ENCODE measurements at places on chromosomes 1 and 21.

DNA sequence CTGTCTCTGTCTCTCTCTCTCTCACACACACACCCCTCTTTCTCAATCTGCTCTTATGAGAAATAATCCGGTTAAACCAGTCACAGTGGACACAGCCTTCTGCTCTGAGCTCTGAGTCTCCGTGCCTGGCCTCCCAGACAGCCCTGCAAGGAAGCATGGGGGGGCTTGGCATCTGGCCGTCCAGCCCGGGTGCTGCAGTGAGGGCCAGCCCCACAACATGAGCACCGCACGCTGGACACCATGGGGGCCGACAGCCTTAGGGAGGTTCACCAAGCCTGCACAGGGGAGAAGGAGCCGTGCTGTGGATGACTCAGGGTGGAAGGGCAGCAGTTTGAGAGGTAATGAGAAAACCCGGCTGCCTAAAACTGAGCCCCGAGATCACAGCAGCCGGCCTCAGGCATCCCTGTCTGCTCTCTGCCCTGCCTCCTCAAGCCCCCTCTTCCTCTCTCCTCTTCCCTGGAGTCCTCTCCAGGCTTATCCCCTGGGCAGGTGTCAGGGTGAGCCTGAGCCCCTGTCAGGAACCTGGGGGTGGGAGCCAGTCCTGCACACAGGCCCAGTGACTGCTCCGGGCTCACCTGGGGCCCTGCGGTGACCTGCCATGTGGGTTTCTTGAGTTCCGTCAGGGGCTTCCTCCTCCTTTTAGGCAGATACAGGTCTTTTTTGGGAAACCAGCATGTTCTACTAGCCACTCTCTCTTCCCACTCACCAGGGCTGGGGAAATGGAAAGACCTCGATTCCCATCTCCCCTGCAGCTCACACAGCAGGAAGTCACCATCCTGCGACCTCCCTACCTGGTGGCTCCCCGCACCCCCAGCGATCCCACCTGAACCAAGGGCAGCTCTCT, 92.8 kb downstream of the ITPKB start:
- DNase-seq, result no peak

- DNase-seq, result no peak
These were observed 35.0 kb downstream of the FHAD1 start for GRCh38 chr1:15282038-15282437.

GRCh38 chr1:44545961-44546360, 128.3 kb downstream of the TMEM53 start:
- DNase-seq, result no peak

DNA sequence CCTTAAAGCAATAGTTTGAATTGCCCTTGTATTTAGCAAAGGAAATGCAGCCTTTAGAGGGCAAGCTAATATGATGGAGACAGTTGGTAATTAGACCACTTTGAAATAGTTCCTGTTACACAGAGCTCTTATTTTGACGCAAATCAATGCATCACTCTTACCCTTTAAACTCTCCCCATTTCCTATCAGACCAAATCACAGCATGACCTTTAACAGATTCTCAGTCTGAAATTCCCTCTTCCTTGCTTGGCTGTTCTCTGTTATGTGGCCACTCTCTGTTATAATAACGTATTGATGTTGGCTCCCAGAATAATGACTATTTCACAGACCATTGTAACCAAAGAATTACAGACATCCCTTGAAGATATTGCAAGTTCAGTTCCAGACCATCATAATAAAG, 66.9 kb upstream of the NGF start:
- no peak for DNase-seq
